GM19239 (cell line): ENCODE measurements at places on chromosomes 7 and 10.
A peak's percentile ranks its signal among the peaks of the same experiment; 100 is the strongest.

- no peak for DNase-seq
Measured at GRCh38 chr7:151166629-151167196, 781 bp downstream of the GBX1 start.

DNA sequence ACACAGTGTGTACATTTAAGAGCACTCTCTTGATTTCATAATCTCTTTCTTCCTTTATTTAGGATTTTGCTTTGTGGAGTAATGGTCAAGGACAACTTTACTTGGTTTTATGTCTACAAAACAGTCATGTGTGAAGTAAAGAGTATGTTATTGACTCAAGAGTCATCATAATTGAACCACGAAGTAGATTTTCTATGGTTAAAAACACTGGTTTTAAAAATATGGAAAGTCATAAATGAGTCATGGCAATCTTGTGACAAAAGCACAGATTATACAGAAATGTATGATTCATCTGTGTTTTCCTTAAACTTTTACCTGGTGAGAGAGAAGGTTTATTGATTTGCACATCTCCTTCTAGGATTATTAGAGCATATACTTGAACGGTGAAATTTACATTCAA is 969.7 kb downstream of the GATA3 start:
- DNase-seq = no peak

- DNase-seq = no peak
Measured at GRCh38 chr7:35727571-35727970, 32.6 kb upstream of the HERPUD2 start.

GRCh38 chr10:69969977-69970376 is 82.7 kb upstream of the MACROH2A2 start:
- no peak for DNase-seq

- DNase-seq = no peak
Measured at GRCh38 chr7:92751902-92752901, 84.2 kb downstream of the CDK6 start.

DNA sequence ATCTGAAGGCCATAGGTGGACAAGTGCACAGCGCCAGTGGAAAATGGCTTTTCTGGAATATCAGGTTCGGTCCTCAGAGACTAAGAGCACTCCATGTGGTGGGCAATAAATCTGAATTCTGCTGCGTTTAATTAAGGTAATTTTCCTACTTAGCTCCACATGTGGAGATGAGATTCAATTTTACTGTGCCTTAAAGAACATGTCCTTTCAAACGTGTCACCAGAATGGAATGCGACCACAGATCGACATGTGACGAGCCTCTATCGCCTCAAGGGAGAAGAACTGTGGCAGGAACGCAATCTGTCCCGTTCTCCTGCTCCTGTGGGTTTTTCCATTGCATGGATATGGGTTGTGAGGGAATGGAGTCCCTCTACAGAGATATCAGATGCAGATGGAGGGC is 205.3 kb upstream of the ZNF32 start:
- no peak for DNase-seq

GRCh38 chr7:135158874-135159273 is 11.0 kb downstream of the TMEM140 start:
- no peak for DNase-seq

DNA sequence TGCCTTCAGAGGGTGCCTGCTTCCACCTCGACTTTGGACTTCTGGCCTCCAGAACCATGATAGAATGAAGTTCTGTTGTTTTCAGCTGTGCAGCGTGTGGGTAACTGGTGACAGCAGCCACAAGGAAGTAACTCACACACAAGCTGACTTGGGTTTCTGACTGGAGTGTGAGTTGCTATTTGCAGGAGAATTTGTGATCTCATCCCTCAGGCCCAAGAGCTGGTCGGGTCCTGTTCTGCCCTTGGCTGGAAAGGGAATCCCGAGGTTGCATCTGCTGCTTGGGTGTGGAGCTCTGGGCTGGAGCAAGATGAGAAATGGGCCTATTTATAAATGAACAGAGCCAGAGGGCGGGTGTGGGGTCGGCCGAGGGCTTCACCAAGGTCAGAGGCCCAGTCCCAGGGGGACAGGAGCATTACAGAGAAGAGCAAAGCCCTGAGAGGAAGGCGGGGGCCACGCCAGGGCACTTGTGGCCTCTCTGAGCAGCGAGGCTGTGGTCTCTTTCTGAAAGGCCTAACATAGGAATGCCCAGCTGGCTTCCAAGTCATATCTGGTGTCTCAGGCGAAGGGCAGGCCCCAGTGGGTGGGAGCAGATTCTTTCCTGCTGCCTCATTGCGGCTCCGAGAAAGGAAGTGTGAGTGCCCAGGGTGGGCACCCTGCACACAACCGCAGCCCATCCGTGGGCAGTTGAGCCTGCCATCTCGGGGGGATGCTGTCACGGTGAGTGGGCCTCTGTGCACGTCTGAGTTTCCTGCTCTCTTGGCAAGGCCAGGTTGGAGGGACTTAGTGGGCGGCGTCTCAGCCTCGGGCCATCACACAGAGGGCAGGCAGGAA is 26.5 kb upstream of the C10orf71 start:
- no peak for DNase-seq

DNA sequence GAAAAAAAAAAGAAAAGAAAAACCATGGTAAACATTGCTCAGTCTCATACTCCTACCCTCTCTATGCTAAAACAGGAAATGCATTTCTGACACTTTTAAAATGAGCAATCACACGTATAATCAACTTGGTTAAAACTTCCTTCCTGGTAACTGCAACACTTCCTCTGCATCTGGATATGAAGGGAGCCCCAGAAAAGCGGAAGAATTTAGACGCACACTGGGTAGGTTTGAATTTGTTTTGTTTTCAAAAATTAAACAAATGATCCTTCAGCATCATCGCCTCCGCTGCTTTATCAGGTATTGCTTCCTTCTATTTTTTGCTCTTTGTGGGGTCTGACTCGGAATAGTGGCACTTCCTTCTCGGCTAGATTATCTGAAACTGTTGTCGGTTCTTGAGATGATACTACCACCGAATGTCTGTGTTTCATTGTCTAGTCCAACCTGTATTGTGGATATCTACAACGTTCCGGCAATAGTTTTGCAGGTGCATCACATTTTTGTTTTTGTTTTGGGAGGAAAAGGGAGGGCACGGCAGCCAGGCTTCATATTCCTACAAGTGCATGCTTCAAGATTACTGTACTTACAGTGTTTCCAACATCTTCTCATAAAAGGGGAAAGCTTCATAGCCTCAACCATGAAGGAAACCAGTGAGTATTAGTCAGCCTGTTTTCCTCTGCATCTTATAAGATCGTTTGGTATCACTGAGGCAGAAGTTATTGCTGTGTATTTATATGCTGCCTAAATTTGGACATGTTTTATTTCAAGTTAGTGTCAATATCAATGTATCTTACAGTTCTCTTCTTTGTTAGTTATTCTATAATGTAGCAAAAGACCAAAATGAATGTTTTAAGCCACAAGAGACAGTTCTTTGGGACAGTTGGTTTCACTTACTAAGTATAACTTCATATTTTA is at the start of gene PIK3CG:
PIK3CG (plus strand) TSS at position 153 of the 912 bp plus-strand sequence. CDS start 2,280 bp downstream, outside the sequence.
- peak; percentile 44 for DNase-seq

DNA sequence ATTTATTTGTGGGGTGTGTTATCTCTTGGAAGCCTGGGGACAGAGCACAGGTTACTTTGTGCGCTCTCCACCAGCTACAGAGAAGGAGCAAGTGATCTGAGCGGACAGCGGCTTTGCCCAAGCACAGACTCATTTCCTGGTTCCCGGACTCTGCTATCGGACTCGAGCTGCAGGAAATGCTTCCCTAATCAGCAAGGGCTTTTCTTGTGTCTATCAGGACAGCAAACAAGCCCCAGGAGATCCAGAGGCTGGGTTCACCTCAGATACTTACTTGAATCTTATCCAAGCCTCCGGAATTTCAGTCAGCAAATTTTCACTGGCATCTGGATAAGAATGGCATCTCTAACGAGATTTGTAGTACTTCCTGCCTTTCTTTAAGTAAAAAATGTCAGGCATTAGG is 27.8 kb downstream of the MRC1 start:
- DNase-seq = no peak

DNA sequence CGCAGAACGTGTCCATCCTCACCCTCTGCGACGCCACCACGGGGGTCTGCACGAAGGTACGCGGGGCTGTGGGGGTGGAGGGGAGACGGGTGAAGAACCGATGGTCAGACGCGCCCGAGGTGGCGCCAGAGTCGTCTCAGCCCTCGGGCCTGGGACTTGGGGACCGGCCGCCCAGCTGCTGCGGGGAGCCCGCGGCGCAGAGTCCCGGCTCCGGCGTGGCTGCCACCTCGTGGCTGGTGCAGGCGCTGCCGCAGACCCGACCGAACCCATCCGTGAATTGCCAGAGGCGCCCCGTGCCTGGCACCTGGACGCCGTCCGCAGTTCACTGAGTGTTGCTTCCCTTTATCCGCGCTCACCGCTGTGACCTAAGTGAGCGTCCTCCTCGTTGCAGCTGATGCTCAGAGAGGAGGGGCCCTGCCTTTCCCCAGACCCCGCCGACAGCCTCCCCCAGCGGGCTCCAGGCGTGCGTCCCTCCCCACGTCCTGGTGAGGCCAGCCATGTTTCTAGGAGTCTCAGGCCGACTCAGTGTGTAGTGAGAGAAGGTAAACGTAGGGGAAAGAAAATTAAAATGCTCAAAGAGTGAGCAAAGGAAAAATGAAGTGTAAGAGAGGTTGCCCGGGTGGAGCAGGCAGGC is 208.7 kb downstream of the PAXIP1 start:
- DNase-seq = no peak

DNA sequence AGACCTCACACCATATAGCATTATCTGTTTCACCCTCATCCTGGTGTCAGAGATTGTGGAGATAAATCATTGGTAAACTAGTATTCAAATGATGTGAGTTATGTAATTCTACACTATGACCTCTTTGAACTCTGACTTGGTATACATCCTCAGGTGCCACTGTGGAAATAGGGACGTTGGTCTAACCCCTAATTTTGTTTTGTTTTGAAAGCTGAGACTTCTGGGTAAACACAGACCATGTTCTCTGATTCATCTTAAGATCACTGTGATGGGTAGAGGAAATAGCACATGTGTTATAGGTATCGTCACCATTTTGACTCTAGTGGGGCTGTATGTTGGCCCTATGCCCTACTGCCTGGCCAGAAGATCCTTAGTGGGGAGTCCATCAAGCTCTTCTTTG is 241.6 kb downstream of the CCDC7 start:
- no peak for DNase-seq

DNA sequence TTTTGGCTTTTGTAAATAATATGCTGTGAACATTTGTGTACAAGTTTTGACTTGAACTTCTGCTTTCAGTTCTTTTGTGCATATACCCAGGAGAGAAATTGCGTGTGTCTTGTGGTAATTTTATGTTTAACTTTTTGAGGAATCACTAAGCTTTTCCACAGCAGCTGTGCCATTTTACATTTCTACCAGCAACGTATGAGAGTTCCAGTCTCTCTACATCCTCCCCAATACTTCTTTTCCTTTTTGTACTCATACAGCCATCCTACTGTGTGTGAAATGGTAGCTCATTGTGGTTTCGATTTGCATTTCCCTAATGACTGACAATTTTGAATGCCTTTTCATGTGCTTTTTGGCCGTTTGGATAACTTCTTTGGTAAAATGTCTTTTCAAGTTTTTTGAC is 66.3 kb upstream of the INHBA start:
- no peak for DNase-seq

- no peak for DNase-seq
Measured at GRCh38 chr10:112215342-112215774, 31.8 kb upstream of the GPAM start.

GRCh38 chr7:136053689-136054485 is 76.7 kb upstream of the MTPN start:
- no peak for DNase-seq

DNA sequence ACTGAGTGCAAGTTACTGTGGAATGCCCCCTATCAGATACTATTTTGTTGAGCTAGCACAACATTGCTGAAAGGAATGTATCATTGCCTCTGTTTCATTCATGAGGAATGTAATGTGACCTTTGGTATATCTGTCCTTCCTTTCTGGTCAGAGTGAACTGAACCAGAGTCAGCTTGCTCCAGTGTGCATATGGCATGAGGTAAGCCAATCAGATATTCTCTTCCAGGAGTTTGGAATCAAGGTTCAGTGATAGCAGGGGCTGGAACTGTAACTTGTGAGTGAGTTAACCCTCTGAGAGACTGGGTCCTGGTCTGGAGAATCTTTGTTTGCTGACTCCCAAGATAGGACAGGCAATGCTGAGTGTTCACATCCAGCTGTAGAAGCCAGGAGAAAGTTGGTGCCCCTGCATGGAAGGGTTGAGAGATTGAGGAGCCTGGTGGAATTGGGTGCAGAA is 45.3 kb upstream of the OSBPL3 start:
- DNase-seq = no peak

DNA sequence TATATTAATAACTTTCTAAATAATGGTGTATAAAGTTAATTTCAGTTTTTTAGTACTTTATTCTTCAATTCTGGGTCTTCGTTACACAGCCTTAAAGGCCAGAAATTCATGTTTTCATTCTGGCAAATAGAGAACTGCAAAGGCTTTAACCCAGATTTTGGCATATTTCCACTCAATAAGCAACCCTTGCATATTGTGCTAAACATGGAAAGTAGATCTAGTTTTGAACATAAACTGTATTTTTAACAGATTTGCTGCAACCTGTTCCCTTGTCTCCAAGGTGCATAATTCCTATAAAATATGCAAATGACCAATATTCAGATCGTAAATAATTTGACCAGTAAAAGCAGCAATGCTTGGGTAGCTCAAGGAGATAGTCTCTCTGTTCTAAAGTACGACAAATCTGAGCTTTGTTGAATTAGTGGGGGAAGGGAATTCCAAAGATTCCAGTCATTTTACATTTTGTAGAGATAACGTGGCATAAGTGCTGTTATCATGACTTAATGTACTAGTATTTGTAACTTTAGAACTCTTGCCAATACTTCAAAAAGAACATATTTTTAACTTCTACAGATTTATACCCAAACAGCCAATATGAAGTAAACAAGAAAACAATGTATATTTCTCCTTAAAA is 46.4 kb upstream of the RSBN1L start:
- DNase-seq = no peak

DNA sequence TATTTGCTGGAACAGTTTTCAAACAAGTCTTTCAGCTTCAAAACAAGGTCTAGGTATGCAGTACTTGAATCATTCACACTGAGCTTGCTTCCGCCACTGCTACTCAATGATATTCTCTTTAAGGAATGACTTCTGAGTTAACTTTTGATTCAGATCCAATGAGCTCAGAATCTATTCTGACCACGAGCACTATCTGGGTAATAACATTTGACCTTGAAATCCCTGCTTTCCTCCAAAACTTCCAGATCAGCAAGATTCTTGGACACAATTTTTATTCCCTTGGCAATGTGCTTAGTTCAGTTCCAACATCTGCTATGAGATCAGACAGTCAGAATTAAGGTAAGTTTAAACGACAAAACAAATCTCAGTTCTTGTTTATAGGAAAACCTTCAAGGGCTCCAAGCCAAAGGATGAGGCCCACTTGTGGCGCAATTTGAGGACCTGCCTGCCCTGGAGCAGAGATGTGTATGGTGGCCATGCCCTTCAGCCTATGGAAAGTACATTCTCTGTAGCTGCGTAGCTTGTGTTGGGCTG is 87.2 kb downstream of the RNF216 start:
- no peak for DNase-seq

DNA sequence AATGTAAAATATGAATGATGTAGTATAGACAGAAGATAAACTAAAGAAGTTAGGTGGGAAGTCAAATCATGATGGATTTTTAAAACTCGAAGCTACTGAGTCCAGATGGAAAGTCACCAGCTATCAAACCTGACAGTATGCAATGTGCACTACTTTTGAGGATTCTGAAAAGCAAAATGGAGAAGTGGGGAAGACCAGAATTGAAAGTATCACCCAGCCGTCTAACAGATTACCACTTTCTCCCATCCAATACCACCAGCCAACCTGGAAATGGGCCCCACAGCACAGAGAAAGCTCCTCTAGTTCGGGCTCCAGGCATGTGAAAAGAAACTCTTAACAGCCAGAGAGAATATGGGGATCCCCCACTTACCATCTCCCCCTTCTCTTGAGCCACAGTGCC is 67.9 kb upstream of the SRRM3 start:
- no peak for DNase-seq
